ENCODE measurements at places on chromosomes 12 and 14.

- no peak for DNase-seq
Measured at GRCh38 chr14:23573384-23574015, 5.1 kb downstream of the JPH4 start.

DNA sequence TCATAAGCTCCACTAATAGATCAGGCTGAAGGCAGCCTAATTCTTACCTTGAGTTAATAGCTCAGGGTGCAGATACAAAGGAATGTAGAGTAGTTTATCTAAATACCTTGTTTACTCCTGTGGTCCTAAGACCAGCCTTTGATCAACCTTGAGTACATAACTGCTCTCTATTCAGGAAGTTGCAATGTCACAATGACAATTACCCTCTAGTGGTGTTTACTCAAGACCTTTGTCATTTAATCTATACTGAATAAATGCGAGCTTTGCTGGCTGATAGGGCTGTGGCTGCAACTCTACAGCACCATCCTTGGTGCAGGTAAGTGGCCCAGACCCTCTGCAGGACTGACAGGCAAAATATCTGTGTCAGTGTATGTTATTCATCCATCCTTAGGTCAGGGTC is 282.7 kb downstream of the ATXN7L3B start:
- no peak for DNase-seq

- DNase-seq, result no peak
Measured at GRCh38 chr14:102511538-102511937, 2.0 kb upstream of the ANKRD9 start.

DNA sequence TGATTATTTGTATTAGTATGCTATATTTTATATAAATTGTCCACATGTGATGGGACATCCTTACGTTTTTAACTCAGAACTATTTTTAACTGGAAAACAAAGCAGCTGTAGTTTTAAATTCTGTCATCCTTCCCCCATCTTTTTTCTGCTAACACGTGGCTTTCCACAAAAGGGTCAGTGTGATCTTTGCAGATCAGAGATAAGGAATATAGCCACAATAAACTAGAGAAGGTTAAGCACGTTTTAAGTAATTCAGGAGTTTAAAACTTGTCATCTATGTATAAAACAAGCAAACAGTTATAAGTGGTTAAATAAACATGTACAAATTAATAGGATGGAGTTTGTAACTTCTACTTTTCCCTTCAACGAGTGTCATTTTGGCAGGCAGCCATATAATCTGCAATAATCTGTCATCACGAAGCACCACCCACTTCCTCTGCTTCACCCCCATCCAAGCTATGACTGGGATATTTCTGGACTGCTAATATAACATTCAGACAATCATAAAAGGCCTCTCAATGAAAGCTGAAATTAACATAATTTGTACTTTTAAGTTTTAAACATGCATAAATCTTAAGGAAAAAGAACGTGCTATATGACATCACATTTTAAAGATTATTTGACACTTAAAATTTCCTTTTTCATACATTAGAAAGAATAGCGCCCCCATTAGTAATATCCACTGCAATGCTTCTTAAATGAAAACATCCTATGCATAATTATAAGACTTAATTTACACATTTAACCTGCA is 15.3 kb downstream of the TAOK3 start:
- no peak for DNase-seq

DNA sequence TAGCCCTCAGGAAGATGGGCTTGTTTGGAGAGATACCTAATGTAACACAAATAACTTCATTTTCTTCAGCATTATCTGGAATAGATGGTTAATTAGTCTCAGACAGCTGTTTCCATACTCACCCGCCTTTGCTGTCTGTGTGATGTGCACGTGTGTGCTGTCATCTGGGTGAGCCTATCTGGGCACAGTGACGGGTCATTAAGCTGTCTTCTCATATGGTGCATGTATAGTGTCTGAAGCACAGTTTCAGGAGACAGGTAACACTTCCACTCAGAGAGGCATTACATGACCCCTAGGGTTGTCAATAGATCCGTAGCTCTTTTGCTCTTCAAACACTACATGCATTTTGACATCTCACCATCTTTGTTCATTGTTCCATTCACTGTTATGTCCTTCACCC is 493.3 kb downstream of the APAF1 start:
- no peak for DNase-seq

DNA sequence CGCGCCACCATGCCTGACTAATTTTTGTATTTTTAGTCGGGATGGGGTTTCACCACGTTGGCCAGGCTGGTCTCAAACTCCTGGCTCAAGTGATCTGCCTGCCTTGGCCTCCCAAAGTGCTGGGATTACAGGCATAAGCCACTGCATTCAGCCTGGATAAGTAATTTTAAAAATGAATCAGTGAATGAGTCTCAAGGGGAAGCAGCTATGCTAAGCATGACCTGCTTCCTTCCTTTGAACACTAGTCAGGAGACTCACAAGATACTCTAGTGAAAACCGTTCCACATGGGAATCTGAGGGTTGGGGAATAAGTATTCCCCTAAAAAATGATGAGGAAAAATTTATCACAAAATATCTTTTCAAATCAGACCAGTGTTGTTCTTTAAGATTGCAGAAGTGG is 10.7 kb upstream of the FAM234B start:
- DNase-seq, result no peak
